COLO829 (cell line): ENCODE measurements at places on chromosomes 12 and 14.

GRCh38 chr14:64459405-64460136, 5.7 kb upstream of the AKAP5 start:
- DNase-seq, result no peak

DNA sequence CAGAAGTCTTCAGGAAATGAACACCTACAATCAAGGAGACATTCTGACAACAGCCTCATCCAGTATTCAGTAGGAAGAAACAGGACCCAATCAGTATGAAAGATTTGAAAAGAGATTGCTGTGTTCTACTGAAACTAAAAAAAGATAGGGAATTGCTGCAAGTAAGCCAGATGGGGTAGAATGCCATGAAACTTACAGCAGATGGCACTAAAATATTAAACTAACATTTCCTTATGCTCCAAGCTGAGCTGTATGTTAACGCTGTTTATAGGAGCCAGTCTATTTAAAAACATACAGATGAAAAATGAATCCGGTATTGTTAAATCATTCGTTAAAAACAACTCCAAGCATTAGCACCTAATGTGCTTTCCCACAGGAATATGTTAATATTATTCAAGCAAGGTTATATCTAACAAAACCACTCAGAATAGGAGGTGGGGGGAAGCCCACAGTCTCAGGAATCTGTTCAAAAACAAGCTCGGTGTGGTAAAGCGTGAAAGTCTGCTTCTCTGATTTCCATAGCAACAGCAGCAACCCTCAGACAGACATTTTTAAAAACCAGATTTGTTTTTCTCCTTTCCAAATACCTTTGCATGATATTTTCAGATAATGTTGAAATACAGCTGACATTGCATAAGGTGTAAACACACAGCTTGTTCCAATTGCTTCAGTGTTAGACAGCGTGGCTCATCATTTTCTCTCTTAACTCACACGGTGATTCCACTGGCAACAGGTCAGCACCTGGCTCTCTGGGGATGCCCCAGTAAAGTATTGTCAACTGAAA, 131.4 kb upstream of the CCDC175 start:
- DNase-seq, result no peak

- DNase-seq, result peak; percentile 58
Measured at GRCh38 chr12:49288412-49288853, 6.5 kb upstream of the PRPH start.

- no peak for DNase-seq
Measured at GRCh38 chr12:92621312-92621711, 81.5 kb upstream of the PLEKHG7 start.

GRCh38 chr12:20040831-20041230, 327.5 kb upstream of the PDE3A start:
- no peak for DNase-seq

- no peak for DNase-seq
Measured at GRCh38 chr12:56763753-56764657, 881 bp downstream of the HSD17B6 start.

DNA sequence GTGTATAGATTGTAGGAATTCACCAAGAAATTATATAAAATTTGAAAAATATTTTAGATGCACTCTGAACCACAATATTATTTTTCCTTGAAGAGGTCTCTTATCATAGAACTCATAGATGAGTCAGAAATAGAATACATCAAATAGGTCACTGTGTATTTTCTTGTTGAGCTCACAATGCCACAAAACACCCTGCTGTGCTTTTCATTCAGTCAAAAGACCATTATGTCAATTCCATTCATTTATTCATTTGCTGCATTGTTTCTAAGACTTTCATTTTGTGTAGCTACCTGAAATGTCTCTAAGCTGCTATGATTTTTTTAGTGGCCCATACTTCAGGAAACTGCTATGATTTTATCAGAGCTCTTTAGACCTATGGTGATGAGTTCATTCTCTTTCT, 231.9 kb upstream of the AVPR1A start:
- DNase-seq, result no peak

DNA sequence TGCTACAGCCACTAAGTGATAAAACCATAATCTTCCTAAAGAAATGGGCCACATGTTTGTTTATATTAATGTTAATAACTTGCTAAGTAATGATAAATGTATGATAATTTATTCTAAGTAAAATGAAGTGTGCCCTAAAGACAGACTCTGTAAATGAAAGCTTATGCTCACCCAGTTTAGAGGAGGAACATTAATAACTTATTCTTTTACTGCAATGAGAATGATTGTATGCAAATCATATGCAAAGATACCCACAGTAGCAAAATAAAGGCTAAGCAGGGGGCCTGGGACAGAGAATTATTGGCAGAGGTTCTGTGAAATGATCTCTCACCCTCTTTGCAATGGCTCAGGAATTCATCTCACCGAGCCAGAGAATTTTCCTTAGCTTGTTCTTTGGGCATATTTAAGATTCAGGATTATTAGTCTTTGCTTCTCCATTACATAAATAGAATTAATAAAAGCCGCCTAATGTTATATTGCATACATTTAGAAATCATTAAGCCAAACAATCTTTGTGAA, 75.9 kb downstream of the TMEM132D start:
- no peak for DNase-seq

- DNase-seq, result peak; percentile 97
Measured at GRCh38 chr12:48995086-48995879, 3.9 kb downstream of the DDN start.

- no peak for DNase-seq
Measured at GRCh38 chr12:47223848-47224213, 144.1 kb upstream of the AMIGO2 start.

GRCh38 chr14:51846631-51847488, 13.6 kb upstream of the GNG2 start:
- no peak for DNase-seq

DNA sequence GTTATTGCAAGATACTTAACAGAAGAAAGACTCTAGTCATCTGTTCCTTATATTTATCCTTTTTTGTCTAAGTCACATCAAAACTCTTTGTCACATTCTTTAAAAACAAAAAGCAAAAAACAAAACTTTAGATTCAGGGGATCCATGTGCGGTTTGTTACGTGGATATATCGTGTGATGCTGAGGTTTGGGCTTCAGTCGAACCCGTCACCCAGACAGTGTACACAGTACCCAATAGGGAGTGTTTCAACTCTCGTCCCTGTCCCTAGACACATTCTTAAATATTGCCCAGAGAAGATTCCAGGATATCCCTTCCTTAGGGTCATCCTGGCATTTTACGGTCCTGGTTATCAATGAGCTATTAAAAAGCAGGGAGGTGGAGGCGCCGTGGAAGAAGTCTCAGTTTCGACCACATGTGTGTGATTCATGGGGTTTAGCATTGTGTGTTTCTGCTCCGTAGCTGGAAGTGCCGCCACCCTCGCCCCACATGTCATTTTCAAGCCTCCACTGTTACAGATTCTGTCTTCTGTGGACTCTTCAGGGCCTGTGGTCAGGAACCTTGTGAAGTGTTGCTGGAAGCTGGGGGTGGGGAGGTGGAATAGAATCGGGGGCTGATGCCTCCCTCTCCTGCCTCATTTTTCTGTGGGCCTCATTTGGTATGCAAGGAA, 19.9 kb downstream of the CCND2 start:
- DNase-seq, result no peak

DNA sequence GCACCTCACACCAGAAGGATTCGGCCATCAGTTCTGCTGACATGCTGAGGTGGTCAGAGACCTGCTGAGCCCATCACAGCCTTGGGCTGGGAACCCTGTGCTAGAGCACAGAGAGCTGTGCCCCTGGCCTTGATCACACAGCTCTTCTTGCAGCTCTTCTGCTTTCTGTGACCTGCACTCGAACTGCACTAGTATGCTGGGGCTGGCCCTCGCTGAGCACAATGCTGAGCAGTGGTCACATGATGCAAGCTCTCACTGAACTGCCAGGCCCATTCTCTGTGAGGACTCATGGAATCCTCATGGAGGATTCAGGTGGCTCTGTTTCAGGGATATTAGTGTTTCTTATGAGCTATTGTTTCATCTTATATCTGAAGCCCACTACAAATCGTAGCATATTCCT, 22.5 kb downstream of the FBXO21 start:
- no peak for DNase-seq

- no peak for DNase-seq
Measured at GRCh38 chr12:54522243-54522642, 24.7 kb downstream of the NCKAP1L start.

DNA sequence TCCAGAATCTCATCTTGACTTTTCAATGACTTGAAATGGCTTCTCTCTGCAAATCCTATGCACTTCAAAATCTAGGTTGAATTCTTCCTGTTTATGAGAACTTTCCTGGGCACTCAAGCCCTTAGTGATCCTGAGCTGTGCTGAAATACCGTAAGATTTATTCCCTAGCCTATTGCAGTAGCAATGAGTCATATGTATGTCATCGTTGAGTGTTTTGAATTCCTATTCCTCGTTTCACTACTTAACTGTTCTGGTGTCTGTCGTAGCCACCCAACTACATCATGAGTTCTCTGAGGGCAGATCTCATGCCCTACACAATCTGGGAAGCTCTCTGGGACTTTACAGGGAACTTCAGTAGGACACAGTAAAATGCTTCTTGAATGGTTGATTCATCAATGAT, 190.8 kb upstream of the TMEM132C start:
- no peak for DNase-seq

GRCh38 chr12:10652192-10652591, 21.7 kb downstream of the STYK1 start:
- DNase-seq, result no peak

GRCh38 chr14:67240978-67241410, 241 bp upstream of the PALS1 start:
- DNase-seq, result peak; percentile 75

DNA sequence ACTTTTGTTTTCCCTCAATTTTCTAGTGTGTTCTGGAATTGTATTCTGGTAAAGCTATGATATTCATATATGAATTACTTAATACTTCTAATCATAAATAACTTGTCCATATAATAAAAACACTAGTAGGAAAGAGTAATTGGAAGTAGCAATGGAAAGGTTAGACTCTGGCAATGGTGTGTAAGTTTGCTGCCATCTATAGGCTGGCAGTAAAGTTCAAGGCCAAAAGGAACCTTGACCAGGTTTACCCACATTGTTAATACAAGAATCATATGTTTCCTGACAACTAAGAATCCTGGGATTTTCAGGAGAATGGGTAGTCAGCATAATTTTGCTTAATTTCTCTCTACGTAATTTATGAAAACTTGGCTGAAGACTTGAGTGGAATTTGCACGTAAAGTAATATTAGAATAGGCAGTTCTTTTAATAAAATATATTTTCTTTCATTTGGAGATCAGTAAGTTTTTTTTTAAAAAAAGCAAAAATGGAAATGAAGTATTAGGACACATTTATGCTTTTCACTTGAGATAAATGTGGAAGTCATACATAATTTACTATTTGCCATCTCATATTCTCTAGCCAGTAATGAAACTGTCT, 926.7 kb downstream of the GALC start:
- DNase-seq, result no peak

- no peak for DNase-seq
Measured at GRCh38 chr14:28308734-28309133, 457.9 kb upstream of the FOXG1 start.

- DNase-seq, result no peak
Measured at GRCh38 chr12:52942901-52943181, 6.1 kb upstream of the KRT18 start.

DNA sequence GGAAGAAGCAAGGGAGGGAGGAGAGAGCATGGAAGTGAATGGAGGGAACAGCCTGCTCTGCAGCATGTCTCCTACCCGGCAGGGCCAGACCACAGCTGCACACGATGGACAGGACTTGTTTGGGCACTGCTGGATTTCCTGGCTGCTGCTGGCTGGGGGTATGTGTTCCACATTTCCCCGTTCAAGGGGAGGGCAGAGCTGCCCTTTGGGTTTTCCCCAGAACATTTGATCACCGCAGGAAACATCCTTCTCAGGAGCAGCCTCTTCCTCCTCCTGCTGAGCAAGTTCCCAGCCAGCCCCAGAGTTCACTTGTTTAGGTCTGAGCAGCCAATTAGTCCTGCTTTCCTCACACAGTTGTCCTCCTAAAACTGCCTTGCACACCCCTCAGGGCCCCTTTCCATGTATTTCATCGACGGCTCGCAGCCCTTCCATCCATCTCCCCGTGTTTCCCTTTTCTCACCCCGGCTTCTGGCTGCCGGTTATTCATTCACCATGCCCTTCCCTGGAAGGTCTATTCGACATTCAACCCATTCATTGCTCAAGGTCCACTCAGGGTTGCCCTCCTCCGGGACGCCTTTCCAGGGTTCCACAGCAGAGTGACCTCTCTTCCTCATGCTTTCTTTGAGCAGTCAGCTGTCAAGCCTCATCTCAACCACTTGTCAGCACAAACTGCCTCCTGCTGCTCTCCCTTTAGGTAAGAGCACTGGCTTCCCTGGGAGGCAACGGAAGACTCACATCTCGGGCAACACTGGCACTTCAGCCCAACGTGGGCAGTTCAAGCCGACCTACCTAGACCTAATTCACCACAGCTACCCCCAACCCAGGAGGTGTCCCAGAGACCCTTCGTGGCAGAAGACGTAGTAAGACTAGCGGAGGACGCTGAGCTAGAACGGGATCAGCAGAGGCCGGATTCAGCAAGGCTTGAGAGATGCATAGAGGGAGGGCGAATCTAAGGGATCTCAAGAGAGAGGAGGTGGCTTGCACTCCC, 20.1 kb upstream of the ANO2 start:
- DNase-seq, result no peak

- no peak for DNase-seq
Measured at GRCh38 chr12:117100251-117100650, 1.0 kb upstream of the TESC start.

DNA sequence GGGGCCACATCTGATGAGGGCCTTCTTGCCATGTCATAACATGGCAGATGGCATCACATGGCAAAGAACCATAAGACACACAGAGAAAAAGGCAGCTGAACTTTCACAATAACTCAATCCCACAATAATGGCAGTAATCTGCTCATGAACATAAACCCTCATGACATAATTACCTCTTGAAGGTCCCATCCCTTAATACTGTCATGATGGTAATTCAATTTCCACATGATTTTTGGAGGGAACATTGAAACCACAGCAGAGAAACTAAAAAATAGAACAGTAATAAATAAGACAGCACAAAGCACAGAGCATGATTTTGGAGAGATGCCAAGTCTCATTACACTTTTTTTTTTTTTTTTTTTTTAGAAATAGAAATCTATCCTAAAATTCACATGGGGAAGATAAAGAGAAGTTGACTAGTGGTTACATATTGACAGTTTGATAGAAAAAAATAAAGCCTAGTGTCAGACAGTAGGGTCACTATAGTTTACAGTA, 61.8 kb upstream of the ATF7IP start:
- DNase-seq, result peak; percentile 8
